Activated CD8-positive, alpha-beta T cell treated with anti-CD3 and anti-CD28 coated beads, Interleukin-2, amount 10 ng/mL, durations not matched to agents 7 days and 5 days (primary cell): ENCODE measurements at places on chromosomes 7 and 10. TPM values are rescaled to one million over a fixed set of nuclear protein-coding genes. Genes with fewer than 3 reads are reported as not detected.

The GOLGA7B gene
- 11.0 TPM for total RNA-seq

The WNT8B gene
- 0.18 TPM for total RNA-seq

The IGF2BP3 gene
- 0.55 TPM for total RNA-seq

The UPK3B gene
- total RNA-seq = 0.68 TPM

The PRSS37 gene
- not detected for total RNA-seq

The JAKMIP3 gene
- 0.08 TPM for total RNA-seq

The TMEM184A gene
- not detected for total RNA-seq

The ZNF503 gene
- total RNA-seq = not detected

The CCL24 gene
- total RNA-seq = not detected

The CAV1 gene
- total RNA-seq = not detected

The NKX2-3 gene
- not detected for total RNA-seq

The SAMD9L gene
- 109 TPM for total RNA-seq

The ABCB1 gene
- total RNA-seq = 2.8 TPM

The INMT gene
- total RNA-seq = not detected

The POP7 gene
- total RNA-seq = 43.6 TPM

The ABCB4 gene
- not detected for total RNA-seq

The SEMA3C gene
- not detected for total RNA-seq

The PLCE1 gene
- not detected for total RNA-seq

The PAX4 gene
- total RNA-seq = not detected

The FFAR4 gene
- not detected for total RNA-seq

The NUTM2E gene
- total RNA-seq = 0.11 TPM

The VSTM4 gene
- total RNA-seq = not detected

The OPALIN gene
- not detected for total RNA-seq

The SYNPO2L gene
- not detected for total RNA-seq
